Heart left ventricle (tissue), 16 donors: ENCODE measurements at places on chromosomes 6 and 20.

GRCh38 chr20:32675223-32675975 lies 1.7 kb upstream of the C20orf203 start:
- no peaks in the 10 kb centered on the region for H3K27me3 ChIP-seq
- H3K4me1 ChIP-seq, result no peaks in the 10 kb centered on the region
- H3K4me3 ChIP-seq, result no peak overlapping the region
- H3K36me3 ChIP-seq, result no peaks in the 10 kb centered on the region
- DNase-seq, result no peak

GRCh38 chr20:38905375-38905774 lies 20.8 kb upstream of the FAM83D start:
- H3K27ac ChIP-seq, result no peak overlapping the region
- no peak overlapping the region for H3K4me3 ChIP-seq
- no peaks in the 10 kb centered on the region for H3K4me1 ChIP-seq
- DNase-seq, result no peak

DNA sequence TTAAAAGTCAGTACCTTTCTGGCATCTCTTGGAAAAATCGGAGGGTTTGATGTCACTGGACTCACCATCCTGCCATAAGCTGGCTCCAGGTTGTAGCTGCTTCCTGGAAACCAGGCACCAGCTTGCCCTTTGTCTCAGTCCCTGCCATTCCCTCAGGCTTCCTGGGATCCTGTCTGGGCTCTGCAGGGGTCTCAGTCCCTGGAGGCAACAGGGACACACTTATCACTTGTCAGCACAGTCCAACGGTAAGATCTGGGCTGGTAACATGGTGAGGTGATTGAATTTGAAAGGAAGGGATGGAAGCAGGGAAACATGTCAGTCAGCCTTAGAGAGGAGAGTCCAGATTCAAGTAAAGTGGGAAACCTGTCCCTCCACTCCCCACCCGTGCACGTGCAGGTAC lies 147.6 kb upstream of the ECI2 start:
- no peaks in the 10 kb centered on the region for H3K27me3 ChIP-seq
- no peak for DNase-seq
- no peak overlapping the region for H3K27ac ChIP-seq
- no peak overlapping the region for H3K4me3 ChIP-seq
- H3K36me3 ChIP-seq, result no peaks in the 10 kb centered on the region

GRCh38 chr20:59405226-59406200 lies 105.1 kb downstream of the EDN3 start:
- no peak for DNase-seq
- peaks cover 14% of the 10 kb centered on the region for H3K4me1 ChIP-seq
- H3K27ac ChIP-seq, result no peak overlapping the region
- peaks cover 21% of the 10 kb centered on the region for H3K27me3 ChIP-seq
- H3K4me3 ChIP-seq, result no peak overlapping the region
- no peaks in the 10 kb centered on the region for H3K36me3 ChIP-seq

GRCh38 chr6:12769556-12770256 lies 53.1 kb downstream of the PHACTR1 start:
- DNase-seq, result no peak
- H3K27ac ChIP-seq, result no peak overlapping the region
- peaks cover under 1% of the 10 kb centered on the region for H3K27me3 ChIP-seq
- H3K4me1 ChIP-seq, result no peaks in the 10 kb centered on the region
- H3K4me3 ChIP-seq, result no peak overlapping the region
- no peaks in the 10 kb centered on the region for H3K36me3 ChIP-seq
